ENCODE measurements at places on chromosomes 12 and 14. TPM values are rescaled to one million over a fixed set of nuclear protein-coding genes. Genes with fewer than 3 reads are reported as not detected.
A peak's percentile ranks its signal among the peaks of the same experiment; 100 is the strongest.

- no peak for DNase-seq
These were observed 510.7 kb downstream of the C12orf50 start for GRCh38 chr12:87518481-87518880.

DNA sequence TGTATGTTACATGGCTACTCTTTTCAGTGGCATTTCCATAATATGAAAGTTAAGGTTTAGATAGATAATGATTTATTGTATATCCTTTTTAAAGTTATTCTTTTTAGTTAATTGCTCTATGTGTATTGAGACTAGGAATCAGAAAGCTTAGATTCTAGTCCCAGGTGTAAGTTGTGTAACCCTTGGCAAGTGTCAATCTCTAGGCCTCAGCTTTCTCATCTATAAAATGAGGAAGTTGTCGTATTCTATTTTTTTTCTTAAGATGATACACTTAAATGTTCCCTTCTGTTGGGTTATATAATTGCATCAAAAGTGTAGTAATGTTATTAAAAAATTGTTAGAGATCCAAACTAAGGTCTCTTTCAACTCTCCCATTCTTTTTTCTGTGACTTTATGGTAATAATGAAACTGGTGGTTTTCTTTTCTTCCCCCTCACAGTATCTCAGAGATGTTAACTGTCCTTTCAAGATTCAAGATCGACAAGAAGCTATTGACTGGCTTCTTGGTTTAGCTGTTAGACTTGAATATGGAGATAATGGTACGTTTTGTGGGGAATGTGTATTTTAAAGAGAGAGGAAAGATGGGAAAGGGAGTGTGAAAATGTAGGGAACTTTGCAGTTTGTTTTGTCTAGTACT, 4.1 kb downstream of the RTRAF start:
- no peak for DNase-seq

DNA sequence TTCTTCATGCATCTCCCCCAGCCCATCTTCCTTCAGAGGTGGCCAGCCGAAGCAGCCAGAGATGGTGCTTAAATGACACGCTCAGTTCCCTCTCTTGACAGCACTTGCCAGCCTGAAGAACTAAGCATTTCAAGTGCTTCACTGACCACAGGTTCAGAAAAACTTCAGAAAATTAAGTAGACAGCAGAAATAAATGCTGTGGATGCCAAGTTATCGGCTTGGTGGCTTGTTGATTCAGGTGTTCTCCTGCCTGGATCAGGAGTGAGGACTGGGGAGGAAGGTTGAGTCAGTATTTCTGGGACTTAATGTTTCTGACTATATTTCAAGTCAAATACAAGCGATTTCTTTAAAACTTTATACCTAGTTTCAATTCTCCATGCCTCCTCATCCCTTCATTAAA, 58.2 kb downstream of the CRACR2A start:
- DNase-seq: no peak

DNA sequence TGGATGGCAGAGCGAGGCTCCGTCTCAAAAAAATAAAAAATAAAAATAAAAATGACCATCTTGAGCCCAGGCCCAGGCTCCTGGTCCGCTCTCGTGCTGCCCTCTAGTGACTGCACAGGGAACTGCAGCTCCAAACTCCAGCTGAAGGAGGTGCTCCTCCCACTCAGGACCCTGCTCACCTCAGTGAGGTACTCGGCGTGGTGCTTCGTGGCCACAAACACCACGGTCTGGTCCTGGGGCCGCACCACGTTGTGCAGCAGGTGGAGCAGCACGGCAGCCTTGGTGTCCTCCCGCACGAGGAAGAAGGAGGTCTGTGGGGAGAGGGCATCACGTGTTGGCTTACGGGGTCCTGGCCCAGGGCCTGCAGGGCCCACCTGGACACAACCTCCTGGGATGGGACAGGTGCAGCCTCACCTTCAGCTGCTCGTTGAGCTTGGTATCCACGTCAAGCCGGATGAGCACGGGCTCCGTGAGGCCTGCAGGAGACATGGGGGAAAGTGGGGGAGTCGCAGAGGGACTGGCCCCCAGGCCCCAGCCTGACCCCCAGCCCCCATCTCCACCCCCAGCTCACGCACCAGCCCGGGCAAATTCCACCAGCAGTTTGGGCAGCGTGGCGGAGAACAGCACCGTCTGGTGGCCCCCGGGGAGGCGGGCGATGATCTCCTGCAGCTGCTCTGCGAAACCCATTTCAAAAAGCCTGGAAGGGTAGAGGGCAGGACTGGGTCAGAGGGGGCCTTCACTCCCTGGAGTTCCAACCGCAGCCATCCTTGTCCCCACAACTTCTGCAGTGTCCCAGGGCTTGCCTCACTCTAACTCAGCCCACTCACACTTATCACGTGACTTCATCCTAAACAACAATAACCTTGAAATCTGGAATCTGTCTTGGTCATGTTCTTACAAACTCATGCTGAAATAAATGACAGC, 10.6 kb downstream of the DDX54 start:
- DNase-seq: peak; percentile 81

DNA sequence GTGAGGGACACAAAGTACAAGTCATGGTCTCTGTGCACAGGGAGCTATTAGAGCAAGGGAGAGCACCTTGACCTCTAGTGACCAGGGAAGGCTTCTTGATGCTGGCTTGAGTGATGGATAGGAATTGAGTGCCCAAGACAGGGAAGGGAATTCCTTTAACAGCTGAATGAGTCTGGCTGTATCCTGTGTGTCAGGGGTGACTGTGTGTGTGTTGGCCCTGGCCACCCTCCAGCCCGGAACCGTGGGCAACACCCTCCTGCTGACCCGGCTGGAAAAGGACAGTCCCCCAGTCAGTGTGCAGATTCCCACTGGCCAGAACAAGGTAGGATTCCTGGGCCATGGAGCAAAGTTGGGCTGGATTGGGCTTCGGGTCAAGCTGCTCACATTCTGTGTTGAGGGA, 5.5 kb upstream of the PFDN5 start:
- no peak for DNase-seq

- DNase-seq: no peak
These were observed 14.0 kb upstream of the C12orf71 start for GRCh38 chr12:27096420-27096819.

DNA sequence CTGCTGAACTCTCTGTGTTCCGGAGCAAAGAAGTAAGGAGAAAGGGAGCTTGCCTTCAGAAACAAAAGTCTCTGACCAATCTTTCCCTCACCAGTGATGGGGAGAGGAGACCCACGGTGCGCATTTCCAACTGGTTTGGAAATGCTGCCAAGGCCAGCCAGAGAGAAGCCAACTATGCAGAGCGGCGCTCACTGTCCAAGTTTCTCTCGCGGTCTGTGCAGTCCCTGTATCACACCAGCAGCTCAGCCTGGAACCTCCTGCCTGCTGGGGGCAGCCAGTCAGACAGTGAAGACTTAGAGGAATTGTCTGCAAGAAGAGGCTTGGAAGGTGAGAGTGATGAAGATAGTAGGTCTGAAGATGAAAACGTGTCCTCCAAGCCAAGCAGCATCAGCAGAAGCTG, 206.2 kb downstream of the NAV3 start:
- no peak for DNase-seq

- DNase-seq: no peak
These were observed 3.9 kb upstream of the TMTC2 start for GRCh38 chr12:82682851-82683261.

DNA sequence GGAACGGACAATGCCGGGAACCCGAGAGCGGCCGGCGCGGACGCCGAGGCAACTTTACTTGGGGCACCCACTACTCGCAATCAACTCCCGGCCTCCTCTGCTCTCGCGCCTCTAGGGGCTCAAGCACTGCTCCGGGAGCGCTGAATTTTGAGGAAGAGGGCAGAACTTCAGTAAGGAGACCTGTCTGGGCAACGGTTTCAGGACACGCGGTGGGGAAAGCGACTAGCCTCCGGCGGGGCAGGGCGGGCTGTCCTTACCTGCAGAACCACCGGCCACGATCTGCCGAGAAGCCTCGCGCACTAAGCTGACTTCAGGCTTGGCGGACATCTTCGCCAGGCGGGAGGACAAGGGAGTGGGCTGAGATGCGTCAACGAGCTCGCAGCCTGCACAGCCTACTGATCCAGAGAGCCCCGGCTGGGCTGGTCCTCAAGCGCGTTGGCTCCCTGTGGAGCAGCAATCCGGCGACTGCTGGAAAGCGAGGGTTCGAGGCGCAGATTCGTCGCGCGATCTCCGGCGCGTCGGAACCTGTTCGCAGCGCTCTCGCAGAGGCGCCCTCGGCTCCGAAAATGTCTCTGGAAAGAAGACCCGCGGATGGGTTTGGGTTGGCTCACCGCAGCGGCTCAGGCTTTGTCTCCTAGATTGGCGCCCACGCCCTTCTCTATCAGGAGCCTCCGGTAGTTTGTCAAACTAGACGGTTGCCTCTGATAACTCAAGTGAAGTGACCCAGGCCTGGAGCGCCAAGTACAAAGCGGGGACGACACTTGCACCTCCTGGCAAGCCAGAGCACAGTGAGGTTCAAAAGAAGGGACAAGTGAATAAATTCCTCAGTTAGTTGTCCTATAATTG, at the start of gene SLC25A21:
SLC25A21 (minus strand) TSS at position 583 of the 846 bp plus-strand sequence.
- peak; percentile 82 for DNase-seq

GRCh38 chr14:103141117-103141796, 18.0 kb downstream of the TNFAIP2 start:
- no peak for DNase-seq

- no peak for DNase-seq
These were observed 9.7 kb upstream of the DYNLL1 start for GRCh38 chr12:120485961-120486881.

GRCh38 chr14:45990252-45990651, 661.3 kb downstream of the RPL10L start:
- DNase-seq: no peak

DNA sequence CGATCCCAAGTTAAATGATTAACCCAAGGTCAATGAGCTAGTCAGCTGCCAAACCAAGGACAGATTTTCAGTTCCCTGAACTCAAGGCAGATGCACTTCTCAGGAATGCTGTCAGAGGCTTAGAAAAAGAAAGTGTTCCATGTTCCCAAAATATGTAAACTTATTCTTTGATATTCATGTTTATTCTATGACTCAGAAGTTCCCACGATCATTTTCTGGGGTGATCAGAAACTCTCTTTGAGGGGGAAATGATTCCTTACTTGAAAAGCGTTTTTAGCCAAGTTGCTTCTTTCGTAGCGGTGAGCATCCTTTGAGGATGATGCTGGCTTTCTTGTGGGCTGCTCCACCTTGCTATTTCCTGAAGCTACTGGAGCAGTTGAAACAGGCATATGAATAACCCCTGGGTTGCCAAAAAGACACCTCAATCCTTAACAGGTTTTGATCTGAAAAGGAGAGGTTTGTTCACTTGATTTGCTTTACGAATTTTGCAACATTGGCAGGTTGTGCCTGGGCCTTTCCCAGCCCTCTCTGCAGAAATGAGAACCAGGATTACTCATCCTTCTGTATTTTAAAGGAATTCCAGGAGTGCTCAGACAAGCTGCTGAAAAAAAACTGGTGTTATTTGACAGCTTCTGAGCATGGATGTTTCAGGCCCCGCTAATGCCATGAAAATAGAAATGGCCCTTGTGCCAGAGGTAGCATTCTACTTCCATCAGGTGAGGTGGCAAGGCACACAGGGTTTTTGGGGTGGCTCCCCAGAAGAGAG, 121.4 kb upstream of the HIF1A start:
- no peak for DNase-seq

GRCh38 chr12:107251288-107251687, 157.9 kb upstream of the CRY1 start:
- no peak for DNase-seq

DNA sequence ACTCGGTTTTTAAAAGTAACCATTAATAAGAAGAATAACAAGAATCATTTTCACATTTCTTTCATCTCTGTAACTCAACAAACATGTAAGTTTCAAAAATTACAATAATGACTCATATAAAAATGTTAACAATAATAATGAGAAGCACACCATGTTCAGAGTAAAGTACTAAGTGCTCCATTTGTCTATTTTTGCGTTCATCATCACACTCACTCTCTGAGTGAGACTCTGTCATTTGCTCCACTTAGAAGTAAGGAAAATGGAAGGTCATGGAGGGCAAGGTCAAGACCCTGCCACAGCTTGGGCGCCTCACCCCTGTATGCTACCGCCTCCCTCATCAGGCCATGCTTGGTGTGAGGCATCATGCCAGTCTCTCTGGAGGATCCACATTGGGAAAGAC, 129.9 kb downstream of the TMEM30B start:
- DNase-seq: no peak

DNA sequence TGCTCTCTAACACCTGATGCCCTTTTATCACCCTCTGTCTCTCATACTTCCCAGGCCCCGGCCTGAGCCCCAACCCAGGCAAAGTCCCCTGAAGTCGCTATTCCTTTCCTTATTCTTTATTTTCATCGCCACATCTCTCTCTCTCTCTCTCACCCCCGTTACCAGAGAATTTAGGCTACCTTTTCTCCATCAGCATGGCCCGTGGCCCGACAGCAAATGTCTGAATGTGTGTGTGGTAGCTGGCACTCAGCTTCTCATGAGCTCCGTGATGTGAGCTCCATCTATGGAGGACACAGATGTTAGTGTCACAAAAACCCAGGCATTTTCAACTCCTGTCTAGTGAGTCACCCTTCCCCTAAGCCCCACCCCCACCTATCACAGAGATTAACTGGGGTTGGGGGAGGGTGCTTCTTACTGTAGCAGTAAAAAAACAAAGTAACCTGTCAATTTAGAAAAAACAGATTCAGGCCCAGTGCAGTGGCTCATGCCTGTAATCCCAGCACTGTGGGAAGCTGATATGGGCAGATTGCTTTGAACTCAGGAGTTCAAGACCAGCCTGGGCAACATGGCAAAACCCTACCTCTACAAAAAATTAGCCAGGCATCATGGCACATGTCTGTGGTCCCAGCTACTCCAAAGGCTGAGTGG, 53.8 kb downstream of the VCPKMT start:
- DNase-seq: no peak

GRCh38 chr14:24426912-24427536, 2.4 kb downstream of the CBLN3 start:
- no peak for DNase-seq

- no peak for DNase-seq
These were observed 115.2 kb upstream of the PELI2 start for GRCh38 chr14:56002876-56003625.

GRCh38 chr12:79140711-79141110, 276.1 kb downstream of the SYT1 start:
- no peak for DNase-seq

GRCh38 chr12:42568952-42569915, 20.3 kb downstream of the PRICKLE1 start:
- DNase-seq: no peak

DNA sequence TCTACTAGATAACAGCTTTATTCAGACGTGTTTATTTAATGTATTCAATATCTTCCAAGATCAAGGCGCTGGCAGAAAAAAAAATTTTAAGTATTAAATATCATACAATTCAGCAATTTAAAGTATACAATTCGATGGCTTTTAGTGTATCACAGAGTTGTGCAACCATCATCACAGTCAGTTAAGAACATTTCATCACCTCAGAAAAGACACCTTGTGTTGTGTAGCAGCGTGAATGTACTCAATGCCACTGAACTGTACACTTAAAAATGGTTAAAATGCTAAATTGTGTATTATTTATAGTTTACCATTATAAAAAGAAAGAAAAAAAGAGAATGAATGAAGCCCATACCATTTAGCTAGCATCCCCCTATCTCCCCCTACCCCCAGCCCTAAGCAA, 96.4 kb downstream of the RIN3 start:
- no peak for DNase-seq

PLBD1 gene
- total RNA-seq: 30.5 TPM

GALNT4 gene
- total RNA-seq: 10.1 TPM

TAS2R42 gene
- not detected for total RNA-seq

CLEC12A gene
- 0.50 TPM for total RNA-seq

OR4K14 gene
- not detected for total RNA-seq

VWF gene
- 0.70 TPM for total RNA-seq

KRT79 gene
- total RNA-seq: not detected

ST8SIA1 gene
- 1.7 TPM for total RNA-seq

GPR84 gene
- not detected for total RNA-seq

CD27 gene
- not detected for total RNA-seq

CLEC9A gene
- not detected for total RNA-seq

DEPDC4 gene
- total RNA-seq: 2.6 TPM

PPM1H gene
- 31.0 TPM for total RNA-seq

Measured in type B pancreatic cell (in vitro differentiated cells).